ENCODE measurements at places on chromosomes 7 and 10.

DNA sequence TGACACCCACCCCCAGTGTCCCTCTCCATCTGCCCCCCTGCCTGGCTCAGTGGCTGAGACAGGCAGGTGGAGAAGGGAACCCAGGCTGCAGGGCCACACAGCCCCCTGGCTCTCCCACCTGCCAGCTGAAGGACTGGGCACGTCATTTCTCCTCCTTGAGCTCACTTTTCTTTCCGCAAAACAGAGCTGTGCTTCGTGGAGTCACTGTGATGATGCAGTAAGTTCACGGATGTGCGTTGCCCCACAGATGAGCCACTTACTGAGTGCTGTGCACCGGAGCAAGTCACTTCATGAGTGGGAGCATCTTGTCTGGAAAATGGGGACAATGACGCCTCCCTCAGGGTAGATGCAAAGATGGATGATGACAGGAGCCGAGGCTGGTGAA lies 2.7 kb downstream of the OPN4 start:
- DNase-seq = no peak

- no peak for DNase-seq
Observed at GRCh38 chr10:33064706-33065105, 106.7 kb upstream of the ITGB1 start.

- DNase-seq = no peak
Observed at GRCh38 chr10:113103131-113103840, 153.2 kb downstream of the TCF7L2 start.

GRCh38 chr7:158391141-158391540 lies 196.5 kb downstream of the PTPRN2 start:
- no peak for DNase-seq

DNA sequence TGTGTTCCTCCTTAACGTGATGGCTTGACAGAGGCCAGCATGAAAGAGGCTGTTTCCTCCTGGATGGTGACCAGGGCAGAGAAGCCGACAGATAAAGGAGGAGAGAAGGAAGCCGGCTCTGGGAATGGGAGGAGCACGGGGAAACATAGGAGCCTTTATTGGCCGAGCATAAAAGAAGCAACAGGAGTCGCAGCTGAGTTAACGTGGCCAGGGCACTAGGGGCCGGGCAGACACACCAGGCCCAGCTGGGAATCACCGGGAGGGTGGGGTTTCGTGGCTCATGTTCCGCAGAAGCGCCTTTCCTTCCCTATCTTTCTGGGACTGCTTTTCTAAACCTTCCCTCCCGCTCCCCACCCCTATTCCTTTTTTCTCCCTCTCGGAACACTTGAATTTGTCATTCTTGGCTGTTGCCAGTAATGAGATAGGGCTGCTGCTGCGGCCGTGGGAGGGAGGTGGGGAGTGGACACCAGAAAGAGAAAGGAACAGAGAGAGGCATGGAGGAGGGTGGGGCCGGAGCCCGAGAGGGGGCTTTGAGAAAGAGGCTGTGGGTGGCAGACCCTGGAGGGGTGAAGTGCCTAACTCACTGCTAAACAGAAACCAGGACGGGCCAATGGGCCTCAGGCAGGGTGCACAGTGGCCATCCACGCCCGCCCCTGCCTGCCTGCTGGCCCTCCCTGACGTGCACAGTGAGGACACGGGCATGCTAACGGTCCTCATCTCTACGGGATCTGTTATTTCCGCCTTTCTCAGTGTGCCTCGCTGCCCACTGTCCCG lies 65.2 kb downstream of the COL13A1 start:
- no peak for DNase-seq

GRCh38 chr7:50629238-50629901 lies 64.2 kb upstream of the DDC start:
- DNase-seq = no peak

GRCh38 chr7:15104411-15105092 lies 202.0 kb upstream of the DGKB start:
- DNase-seq = no peak

DNA sequence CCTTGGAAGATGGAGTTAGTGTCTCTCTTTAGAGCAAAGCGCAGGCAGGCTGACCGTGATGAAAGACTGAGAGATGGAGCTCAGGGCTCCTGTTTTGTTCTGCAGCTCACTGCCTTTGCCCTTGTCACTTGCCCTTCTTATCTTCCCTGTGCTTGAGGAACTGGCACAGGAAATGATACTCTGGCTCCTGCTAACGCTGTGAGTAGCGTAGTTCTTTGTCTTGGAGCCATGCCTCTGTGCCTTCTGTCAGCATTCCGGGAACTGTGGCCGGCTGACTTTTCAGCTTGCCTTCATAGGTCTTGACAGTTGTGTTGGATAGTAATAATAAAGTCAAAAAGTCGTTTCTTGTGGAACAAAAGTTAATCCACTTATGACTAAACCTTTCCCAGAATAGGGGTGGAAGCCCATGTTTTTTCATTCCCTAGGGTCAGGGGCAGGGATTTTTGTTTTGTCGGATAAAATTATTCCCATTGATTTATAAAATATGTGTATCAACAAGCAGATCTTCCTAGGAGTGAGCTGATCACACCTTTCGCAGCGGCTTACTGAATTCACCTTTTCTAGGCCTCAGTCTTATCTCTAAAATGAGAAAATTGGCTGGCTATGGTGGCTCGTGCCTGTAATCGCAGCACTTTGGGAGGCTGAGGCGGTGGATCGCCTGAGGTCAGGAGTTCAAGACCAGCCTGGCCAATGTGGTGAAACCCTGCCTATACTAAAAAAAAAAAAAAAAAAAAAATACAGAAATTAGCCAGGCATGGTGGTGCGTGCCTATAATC lies 16.6 kb upstream of the TMEM236 start:
- no peak for DNase-seq

GRCh38 chr10:62819141-62819920 lies 3.2 kb upstream of the EGR2 start:
- DNase-seq = no peak

DNA sequence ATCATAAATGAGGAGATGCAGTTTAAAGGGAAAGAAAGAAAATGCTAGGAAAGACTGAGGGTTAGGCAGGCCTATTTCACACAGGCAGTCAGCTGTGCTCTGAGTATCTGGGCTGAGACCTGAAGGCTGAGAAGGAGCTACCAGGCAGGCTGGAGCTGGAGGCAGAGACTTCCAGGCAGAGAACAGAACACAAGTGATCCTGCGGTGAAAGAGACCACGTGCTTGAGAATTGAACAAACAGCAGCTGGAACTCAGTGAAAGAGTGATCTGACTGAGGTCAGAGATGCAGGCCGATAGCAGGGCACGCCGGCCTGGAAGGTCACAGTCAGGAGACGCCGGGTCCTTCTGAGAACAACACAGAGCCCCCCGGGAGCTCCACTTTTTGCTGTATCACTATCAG lies 147.8 kb downstream of the ADAM12 start:
- no peak for DNase-seq
